CD4-positive, alpha-beta T cell treated with Interleukin-4 for 4 hours (primary cell): ENCODE measurements at places on chromosomes 5 and 9.

DNA sequence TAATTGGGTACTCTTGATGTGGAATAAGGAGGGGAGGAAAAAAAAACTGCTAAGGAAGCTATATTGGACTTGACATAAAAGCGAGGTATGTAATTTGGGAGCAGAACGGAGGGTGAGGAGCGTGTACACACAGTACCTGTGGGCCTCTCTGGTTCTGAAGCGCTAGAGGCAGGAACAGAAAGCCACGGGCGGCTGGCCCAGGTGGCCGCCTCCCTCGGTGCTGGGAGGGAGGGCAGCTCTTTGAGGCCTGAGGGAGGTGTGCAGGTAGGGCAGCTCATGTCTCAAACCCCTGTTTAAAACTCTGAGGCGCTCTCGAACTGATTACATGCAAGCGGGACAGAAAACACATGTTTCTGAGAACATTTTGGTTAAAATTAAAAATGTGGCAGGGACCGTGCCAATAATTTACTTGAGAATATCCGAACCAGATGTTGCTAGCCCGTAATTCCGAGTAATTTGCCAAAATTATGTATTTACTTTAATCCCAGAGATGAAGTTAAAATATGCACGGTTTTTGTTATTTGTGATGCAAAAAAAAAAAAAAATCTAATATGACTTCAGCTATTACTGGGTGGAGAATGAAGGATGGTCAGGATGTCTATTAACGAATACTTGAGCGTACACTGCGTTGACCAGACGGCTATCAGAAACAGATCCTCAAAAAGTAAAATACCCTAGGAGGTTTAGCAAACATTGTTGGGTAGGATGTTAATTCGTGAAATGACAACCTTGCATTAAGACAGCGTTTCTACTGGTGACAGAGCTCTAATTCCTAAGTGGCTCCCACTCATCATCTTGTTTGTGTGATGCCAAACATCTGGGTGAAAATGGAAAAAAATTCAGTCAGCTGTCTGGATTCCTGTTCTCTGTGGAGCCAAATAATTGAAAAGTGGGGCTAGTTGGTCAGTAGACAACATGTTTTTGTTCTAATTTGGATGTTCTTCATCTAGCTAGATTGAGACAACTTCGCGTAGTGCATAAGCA is 24.4 kb upstream of the STC2 start:
- no peak for DNase-seq

DNA sequence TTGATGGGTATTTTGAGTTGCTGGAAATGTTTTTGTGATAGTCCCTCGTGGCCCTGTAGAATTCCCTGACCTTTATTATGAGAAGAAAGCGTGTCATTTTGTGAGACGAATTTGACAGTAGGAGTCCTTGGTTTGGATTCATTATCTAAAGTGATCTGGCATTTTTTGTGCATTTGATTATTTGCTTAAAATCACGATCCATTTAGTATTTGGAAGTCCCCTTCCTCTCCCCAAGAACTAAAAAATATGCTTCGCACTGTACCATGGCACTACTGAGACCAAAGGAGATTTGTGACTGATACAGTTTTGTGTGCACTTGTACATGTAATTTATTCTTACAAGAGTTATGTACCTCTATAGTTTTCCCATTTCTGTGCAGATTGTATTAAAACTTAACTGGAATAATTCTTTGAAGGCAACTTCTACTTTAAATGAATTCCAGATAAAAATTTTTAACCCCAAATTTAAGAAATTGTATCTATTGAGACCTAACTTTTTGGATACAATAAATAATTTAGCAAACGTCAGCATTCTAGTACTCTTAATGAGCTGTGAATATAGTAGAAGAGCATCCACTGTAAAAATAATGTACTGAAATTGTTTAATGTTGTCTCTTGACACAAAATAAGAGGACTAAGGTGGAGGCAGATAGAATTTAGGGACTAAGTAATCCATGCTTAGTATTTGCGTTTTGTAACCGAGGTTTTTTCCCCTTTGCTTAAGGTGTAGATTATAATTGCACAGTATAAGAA is 2.1 kb downstream of the MAP3K1 start:
- peak; percentile 41 for DNase-seq

DNA sequence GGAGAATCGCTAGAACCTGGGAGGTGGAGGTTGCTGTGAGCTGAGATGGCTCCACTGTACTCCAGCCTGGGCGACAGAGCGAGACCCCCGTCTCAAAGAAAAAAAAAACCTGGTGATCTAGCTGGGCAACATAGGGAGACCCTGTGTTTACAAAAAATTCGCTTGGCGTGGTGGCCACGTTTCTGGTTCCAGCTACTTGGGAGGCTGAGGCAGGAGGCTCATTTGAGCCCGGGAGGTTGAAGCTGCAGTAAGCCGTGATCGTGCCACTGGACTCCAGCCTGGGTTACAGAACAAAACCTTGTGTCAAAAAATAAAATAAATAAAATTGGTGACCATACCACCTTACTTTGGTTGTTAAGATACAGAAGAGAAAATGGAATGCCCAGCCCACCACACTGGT is 1.8 kb upstream of the HNRNPAB start:
- no peak for DNase-seq

GRCh38 chr5:67620424-67621397 is 424.1 kb upstream of the CD180 start:
- DNase-seq: no peak

- DNase-seq: no peak
These were observed 274.9 kb downstream of the EFNA5 start for GRCh38 chr5:107395632-107396350.

GRCh38 chr5:149024943-149025342 is 37.9 kb downstream of the SH3TC2 start:
- no peak for DNase-seq

- no peak for DNase-seq
These were observed 100.9 kb downstream of the EBF1 start for GRCh38 chr5:158998793-158999325.

DNA sequence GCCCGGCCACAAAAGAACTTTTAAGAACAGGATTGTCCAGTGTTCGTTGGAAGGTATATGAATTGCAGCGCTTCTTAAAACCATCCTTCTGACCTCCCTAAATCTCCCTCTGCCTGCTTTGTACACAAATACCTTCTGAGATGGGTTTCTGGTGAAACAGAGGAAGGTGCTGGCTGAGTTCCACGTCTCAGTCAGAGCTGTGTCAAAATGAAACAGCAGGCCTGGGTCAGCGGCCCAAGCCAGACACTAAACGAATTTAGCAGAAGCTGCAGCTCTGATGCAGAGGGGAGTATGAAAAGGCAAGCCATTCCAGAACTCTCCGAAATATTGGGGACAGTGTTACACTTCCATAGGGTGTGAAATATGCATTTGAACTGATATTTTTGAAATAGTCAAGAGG is 37.8 kb upstream of the CRB2 start:
- no peak for DNase-seq

DNA sequence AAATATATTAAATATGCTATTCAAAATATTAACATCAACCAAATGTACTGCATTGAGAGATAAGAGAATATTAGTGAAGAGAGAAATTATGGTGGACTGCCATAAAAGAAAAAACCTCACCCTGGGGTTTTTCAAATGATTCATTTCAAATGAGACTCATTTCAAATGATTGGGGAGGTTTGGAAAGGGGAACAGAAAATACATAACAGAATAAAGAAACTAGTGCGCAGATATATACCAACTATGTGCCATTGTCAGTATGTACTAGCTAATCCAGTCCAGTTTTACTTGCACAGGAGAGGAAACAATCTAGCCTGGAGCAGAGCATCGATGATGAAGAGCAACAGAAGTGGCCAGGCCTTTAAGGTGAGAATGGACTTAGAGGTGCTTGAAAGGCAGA is 651.6 kb upstream of the RORB start:
- DNase-seq: no peak

DNA sequence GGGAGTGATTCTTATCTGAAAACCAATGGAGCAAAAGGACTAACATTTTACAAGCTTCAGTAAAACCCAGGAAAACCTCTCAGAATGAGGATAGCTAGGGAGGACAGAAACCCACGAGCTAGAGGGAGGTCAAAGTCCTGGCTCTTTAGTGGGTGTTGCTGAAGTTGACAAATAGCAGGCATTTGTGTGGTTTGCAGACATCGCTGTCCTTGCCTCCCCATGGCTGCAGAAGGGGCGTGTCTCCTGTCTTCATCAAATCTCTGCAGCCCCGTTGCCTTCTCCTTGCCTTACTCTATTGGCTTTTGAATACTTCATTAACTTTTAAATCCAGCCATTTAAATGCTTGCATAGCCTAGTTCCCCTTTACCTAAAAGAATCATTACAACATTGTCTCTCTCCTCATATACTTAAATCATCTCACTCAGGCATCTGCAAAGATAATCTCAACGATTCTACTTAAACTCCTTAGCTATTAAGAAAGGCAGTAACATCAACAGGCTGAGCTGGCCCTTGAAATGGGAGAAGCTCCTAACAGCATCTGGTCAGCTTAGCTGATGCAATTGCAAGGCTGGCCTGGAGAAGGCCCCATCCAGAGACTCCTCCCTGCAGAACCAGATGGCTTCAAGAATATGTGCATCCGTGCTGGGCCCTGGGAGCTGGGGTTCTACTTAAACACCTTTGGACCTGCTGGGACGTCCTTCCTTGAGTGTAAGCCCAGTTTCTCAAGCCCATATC is 152.8 kb upstream of the TAS2R1 start:
- no peak for DNase-seq

GRCh38 chr9:38024036-38024681 is 44.9 kb downstream of the SHB start:
- DNase-seq: no peak

DNA sequence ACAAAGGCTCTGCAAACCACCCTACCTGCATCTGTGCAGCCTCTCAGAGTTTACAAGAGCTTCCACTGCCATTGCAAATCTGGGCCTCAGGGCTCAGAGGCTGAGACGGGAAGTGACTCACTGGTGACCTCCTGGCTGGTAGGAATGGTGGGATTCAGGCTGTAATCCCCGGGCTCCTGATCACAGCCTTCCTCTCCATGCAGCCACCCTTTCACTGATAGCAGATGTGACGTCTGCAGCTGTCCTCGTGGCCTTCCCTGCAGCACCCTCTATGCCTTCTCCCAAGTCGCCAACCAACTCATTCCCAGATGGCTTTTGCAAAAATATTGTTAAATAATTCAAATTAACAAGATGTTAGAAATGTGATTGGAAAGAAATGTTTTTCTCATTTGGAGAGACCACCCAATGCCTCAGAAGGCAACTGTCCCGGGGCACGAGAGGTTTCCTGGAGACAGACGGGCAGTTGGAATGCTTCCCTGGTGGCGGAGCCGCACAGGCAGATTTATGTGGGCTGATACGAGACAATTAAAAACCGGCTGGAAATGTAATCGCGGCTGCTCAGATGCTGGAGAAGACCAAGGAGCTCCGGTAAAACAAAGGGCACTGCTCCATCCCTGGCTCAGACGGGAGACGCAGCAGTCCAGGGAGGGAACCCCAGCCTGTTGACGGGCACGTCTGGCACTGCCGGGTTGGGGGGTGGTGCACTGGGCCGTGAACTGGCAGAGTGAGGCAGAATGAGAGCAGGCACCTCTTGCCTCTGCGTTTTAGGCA is 34.4 kb upstream of the SLC25A51 start:
- DNase-seq: no peak

DNA sequence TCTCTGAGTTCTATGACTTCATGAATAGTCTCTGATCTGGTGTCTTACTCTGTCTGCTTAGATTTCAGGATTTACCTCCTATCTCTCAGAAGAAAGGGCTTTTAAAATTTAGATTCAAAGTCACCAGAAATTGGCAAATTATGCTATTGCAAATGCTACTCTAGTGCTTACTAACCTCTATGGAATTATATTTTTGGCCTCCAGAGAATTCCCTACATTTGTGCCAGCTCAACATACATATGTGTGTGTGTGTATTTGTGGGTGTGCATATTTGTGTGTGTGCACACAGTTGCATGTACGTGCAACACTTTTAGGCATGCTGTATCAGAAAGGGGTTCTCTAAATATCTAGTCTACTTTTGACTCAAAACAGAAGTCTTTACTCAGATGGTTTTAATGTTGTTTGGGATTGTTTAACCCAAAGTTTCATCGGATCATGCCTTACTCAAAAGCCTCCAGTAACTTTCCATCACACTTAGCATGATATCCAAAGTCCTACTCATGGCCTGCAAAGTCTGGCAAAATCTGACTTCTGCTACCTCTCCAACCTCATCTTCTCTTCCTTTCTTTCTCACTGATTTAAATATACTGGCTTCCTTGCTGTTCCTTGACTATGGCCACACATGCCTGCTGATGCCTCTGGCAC is 147.6 kb upstream of the NR3C1 start:
- DNase-seq: no peak

- no peak for DNase-seq
These were observed 105.8 kb downstream of the GDA start for GRCh38 chr9:72254901-72255545.

DNA sequence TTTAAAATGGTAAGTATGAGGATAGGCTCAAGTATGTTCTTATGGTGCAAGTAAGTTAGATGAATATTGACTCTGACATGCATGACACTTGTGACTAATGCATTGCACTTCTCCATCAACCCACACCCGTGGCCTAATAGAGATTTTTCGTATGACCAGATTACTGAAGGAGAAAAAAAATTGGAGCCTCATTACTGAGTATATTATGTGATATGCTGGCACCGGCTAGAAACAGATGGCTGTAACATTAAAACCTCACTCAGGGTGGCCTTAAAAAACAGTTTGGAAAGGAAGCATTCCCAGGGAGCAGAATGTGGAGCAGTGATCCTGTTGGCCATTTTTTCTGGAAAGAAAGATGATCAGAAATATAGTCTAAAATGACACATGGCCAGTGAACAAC is 766.4 kb downstream of the PRELID2 start:
- no peak for DNase-seq

DNA sequence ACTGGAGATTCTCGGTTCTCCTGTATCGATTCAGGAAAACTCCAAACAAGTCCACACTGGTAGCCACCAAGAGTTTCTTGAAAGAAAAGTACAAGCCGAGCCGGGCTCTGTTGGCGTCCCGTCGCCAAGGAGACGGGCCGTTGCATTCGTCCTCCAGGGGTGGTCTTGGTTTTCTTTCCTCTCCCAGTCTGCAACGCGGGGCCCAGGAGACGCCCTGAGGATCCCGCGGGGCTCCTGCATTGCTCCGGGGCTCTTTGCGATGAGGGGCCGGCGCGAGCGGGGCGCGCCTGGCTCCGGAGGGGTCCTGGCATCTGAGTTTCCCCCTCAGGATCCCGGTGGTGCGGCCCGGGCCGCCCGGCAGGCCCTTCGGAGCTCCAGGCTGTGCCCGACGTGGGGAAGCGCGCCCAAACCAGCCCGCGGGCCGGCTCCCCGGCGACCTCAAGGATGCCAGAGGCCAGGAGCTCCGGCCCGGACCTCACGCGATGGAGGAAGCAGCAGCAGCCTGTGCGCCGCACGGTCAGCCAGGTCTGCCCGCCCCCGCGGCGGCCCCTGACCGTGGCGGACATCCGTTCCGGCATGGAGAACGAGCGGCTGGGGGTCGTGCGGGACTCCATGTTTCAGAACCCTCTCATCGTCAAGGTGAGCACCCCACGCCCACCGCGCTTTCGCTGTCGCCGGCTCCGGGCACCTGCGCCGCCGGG is at the start of gene CFAP77:
CFAP77 (plus strand) TSS at position 384 of the 701 bp plus-strand sequence; CDS start at position 445, 61 bp downstream.
- DNase-seq: no peak

GRCh38 chr5:133696006-133696584 is 83.8 kb upstream of the FSTL4 start:
- no peak for DNase-seq

- DNase-seq: no peak
These were observed 78.9 kb downstream of the APBA1 start for GRCh38 chr9:69593301-69593700.

- DNase-seq: no peak
These were observed 24.2 kb upstream of the KIF12 start for GRCh38 chr9:114123031-114123977.

- DNase-seq: no peak
These were observed 11.7 kb upstream of the FAT2 start for GRCh38 chr5:151602806-151603205.
